ENCODE measurements at places on chromosomes 3 and 15.

GRCh38 chr15:84598993-84599392 is 1.8 kb upstream of the ZSCAN2 start:
- DNase-seq: no peak

DNA sequence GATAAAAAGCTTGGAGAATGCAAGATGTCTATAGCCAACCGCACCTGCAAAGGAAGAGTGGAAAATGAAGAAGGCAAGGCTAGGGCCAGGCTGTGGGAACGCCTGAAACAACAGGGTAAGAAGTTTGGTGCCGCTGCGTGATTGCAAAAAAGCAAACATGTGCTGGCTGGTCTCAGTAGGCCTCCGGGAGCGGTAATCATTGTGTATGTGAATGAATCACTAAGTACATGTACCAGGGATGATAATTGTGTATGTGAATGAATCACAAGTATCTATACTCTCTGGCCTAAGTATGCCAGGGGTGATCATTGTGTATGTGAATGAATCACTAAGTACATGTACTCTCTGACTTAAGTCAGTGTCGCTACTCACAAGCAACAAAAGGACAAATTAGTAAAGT is 40.3 kb upstream of the PARL start:
- DNase-seq: no peak

DNA sequence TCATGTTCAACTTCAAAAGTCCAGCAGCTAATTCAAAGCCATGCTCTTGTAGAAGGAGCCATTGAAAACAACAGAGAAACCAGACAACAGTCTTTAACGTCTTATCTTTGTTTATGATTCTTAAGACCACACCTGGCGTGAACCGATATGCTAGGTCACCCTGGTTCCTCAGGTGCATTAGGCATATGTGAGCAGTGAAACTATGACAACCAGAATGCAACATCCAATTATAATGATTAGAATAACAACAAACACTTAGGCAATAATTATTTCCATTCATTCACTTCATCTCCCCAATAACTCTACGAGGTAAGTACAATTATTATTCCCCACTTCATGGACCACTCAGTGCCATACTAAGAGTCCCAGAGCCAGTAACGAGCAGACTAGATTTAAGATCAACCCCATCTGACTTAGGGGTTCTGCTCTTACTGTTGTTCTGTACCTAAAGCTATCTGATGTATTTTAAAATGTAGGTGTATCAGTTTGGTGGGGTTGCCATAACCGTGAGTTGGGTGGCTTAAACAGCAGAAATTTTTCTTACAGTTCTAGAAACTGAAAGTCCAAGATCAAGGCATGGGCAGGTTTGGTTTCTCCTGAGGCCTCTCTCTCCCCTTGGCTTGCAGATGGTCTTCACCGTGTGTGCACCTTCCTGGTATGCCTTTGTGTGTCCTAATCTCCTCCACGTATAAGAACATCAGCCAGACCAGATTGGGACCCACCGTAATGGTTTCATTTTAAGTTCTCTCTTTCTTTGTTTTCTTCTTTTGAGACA is 997.8 kb upstream of the CFAP20DC start:
- DNase-seq: no peak

DNA sequence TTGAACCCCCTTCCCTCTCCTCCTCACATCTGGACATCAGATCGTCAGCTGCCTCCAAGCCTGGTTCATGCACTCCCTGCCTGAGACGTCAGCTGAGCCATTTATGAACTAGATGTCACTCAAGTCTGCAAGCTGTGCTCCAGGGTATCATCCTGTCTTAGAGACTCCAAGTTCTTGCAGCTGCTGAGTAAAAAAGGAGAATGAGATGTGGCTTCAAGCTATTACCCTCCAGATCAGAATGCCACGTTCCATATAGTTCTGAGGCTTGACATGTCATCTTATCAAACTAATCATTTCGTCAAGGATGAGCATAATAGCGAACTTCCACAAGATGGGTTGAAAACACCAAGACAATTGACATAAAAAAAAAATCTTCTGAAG is 766.3 kb downstream of the TBL1XR1 start:
- no peak for DNase-seq

- DNase-seq: no peak
Measured at GRCh38 chr15:69852482-69852881, 245.2 kb downstream of the TLE3 start.

DNA sequence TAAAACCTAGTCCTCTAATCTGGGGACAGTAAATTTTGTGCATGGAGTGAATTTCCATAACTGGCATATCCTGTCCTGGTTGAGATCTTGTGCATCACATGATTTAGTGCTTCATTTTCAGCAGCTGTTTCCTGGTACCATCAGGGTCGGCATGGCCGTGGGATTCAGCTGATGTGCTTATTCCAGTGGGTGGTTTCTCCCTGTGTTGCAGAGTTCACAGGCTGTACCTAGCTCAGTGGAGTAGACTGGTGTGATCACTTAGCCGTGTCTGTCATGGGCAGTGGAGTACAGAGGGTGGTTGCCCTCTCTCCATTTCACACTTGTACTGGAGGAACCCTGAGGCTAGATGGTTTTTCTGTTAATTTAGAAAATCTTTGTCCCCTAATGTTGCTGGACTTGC is 228.5 kb downstream of the PTPRG start:
- no peak for DNase-seq

DNA sequence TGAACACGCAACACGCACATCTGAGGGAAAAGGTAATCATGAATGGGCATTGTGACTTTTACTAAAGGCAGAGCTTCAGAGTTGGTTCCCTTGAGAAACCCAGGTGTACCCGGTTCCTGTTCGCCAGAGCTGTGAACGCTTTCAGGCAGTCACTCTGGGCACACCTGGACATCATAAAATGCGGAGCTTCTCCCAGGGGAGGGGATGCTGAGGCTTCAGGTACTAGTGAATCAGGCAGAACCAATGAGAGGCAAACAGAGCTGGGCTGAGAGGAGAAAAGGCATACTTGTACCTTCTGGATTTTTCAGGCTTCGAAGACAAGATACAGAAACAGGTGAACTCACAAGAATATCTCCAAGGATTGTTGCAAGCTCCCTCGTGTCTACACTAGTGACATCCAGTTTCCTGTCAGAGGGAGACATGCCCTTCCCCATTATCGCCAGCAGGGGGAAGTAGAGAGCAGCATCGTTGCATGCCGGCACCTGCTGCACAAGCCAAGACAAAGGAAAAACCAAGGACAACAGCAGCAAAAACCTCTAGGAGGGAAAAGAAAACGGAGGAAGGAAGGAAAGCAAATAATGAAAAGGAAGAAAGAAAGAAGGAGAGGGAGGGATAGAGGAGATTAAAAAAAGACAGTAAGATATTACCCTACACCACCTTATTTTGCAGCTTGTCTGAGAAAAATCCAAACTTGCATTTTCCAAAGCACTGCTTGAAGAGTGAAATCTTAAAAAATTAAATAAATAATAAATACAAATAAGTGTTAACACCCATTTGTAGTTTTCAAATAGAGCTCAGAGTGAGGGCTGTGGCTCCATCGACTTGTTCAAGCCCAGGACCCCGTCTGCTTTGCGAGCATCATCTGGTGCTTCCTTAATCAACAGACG is 2.0 kb downstream of the AHSG start:
- DNase-seq: peak; percentile 39

- no peak for DNase-seq
Measured at GRCh38 chr3:194079702-194080172, 56.2 kb upstream of the HES1 start.

- DNase-seq: no peak
Measured at GRCh38 chr3:131597816-131598215, 95.0 kb upstream of the MRPL3 start.

DNA sequence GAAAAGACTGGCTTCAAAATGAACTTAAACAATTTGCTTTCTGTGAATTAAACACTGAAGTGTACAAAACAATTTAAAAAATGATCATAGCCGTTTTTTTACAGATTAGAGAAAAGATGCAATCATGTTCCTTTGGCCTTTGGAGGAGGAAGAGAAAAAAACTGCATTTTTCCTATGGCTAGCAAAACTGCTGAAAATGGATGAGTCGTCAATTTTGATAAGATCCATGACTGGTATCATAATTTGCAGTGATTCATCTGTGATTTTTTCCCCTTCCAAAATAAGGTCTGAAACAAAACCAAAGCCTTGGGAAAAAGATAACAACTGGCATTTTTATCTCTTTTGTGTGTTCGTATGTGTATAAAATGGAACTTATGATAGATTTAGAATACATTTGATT is 255.6 kb upstream of the SATB1 start:
- DNase-seq: no peak

- DNase-seq: no peak
Measured at GRCh38 chr15:66953523-66954229, 111.7 kb upstream of the SMAD3 start.

DNA sequence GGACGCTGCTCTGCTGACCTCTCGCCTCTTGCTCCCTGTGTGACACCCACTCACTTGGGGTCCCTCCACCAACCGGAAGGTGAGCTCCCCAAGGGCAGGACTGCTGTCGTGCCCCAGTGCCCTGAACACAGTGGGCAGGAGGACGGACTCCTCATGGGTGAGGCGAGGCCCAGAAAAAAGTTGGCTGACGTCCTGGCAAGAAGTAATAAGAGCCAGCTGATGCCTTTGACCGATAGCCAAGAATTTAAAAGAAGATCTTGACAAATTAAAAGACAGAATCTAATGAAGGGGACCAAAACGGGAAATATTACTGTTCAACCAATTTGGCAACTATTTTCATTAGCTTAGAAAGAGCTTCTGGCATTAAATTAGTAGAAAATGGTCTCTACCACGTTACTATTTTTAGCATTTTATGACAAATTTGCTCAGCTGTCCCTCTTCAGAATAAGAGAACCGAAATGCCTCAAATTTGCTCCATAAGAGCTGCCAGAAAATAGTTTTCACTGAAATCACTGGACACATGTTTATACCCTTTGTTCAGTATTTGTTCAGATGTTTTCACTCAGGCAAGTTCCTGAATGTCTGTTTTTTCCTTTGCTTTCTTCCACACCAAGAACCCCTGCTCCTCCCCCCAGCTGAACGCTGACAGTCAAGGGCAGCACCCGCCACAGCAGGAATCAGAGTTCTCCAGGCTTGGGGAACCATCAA is 60.5 kb downstream of the XXYLT1 start:
- peak; percentile 94 for DNase-seq

DNA sequence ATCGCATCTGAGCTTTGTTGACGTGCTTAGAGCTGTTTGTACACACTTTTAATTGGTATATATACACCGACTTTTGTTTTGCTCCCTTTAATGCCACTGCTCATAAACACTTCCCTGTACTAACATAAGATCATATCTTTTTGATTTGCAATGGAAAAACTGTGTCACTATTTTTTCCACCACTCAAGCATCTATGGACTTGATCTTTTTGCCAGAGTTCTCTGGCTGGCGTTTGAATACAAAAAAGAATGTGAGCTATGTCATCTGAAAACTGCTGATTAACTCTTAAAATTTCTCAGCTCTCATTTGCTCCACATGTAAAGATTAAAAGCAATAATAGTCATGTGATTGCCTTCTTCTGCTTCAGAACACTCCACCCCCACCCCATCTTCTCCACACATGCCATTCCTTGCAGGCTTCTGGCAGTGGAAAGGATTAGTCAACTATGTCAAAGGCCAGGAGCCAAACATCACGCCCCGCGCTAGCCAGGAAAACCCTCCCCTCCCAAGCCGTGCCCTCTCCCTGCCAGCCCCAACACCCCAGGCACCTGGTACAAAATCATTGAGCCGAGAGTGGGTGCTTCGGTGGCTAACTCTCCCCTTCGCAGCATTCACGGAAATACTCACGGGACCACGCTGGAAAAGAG is 123.4 kb upstream of the MEF2A start:
- no peak for DNase-seq

DNA sequence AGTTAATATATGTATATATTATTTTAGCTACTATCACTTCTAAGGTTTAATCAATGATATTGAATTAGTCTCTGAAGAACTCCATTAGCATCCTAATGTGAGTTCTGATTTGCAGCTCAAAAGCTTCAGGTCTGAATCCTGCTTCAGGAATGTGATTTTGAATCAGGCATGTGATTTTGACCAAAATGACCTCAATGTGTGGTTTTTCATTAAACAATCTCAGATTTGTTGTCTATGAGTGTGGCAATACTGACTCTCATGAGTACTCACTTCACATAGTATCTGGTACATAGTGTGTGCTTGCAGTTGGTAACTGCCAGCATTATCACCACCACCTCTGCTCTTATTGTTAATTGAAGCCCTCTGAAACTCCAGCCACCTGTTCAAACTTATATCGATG is 251.0 kb downstream of the KCNH8 start:
- DNase-seq: no peak

DNA sequence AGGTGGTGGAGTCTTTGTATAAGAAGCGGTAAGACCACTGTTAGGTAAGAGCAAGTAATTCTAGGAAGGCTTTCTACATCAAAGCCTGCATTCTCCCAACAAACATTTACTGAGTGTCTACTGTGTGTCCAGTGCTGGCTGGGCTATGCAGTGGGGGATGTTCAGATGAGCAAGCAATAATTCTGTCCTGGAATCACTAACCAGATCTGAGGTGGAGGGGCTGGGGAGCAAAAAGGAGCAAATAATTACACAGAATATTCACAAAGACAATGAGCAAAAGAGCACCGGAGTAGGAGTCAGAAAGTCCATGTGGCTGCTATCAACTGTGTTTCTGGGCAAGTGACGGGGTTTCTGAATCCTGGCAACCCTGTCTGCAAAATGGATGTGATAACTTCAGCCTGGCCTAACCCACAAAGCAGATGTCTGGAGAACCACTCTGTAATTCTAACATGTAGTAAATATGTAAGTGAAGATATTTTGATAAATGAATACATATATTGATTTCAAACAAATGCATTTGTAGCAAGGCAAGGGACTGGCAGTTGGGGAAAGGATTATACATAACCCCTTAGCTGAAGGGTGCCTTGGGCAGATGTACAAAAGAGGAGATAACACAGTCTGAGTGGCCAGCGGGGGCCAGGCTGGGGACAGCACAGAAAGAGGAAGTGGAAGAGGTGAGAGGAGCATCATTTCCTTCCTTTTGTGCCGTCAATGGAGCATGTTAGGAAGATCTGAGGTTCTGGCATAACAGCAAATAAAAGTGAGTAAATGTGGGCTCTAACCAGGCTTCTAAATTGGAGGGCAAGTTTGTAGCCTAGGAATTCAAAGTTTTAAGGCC is 28.8 kb downstream of the CYP8B1 start:
- DNase-seq: no peak

- DNase-seq: peak; percentile 68
Measured at GRCh38 chr3:54999159-54999558, 71.3 kb upstream of the LRTM1 start.

DNA sequence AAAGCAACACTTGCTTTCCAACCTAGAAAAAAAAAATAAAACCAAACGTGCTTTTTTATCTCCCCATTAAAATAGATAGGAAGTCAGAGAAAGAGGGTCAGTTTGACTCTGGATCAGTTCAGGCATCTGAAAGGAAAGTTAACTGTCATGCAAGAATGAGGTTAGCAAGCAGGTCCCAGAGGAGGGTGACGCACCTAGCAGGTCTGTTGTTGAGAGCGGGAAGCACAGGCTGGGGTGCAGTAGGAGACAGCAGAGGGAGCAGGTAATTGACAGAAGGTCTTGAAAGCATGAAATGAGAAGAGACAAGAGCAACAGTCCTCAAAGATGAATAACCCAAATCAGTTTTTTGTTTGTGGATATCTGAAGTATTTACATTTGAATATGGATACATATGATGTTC is 82.5 kb downstream of the ANO10 start:
- no peak for DNase-seq
